ENCODE measurements at places on chromosomes 1 and 21.

- DNase-seq, result no peak
Observed at GRCh38 chr21:42931560-42932235, 6.3 kb upstream of the ERVH48-1 start.

- no peak for DNase-seq
Observed at GRCh38 chr21:44905728-44906090, 15.0 kb downstream of the ITGB2 start.

- peak; percentile 50 for DNase-seq
Observed at GRCh38 chr21:36589352-36589971, 109.5 kb upstream of the SIM2 start.

GRCh38 chr21:28215214-28215954, 777.3 kb downstream of the LTN1 start:
- peak; percentile 83 for DNase-seq

DNA sequence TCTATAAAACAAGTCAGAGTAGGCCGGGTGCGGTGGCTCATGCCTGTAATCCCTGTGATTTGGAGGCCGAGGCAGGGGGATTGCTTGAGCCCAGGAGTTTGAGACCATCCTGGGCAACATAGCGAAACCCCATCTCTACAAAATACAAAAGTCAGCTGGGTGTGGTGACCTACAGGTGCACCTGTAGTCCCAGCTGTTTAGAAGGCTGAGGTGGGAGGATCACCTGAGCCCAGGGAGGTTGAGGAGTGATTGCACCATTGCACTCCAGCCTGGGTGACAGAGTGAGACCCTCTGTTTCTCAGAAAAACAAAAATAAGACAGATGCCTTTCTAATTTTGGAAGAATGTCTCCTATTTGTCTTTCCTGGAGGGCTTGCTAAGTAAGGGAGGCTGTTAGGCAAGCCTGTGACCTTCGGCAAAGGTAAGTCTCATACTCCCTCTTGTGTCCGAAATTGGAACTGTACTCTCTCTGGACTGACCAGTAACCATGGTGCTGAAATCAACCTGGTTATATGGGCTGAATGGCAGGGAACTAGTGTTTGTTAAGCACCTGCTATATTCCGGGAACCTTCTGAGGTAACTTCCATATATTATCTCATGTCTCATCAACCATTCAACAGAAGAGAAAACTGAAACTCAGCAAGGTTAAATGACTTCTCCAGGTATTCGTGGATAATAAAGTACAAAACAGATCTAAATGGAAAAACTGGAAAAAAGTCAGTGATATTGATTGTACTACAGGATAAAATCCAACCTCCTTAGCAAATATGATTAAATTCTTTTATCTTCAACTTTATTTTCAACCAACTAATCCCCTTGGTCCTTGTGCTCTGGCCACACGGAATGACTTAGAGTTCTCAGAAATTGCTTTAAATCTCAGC, 11.8 kb upstream of the RAB3B start:
- peak; percentile 93 for DNase-seq

- no peak for DNase-seq
Observed at GRCh38 chr1:102872526-102872925, 235.8 kb downstream of the COL11A1 start.

- DNase-seq, result peak; percentile 1
Observed at GRCh38 chr21:21740207-21740606, 742.0 kb downstream of the NCAM2 start.

GRCh38 chr1:110337704-110338308, 1.4 kb upstream of the RBM15 start:
- peak; percentile 49 for DNase-seq

- peak; percentile 52 for DNase-seq
Observed at GRCh38 chr1:205458777-205459566, 3.1 kb upstream of the BLACAT1 start.

- no peak for DNase-seq
Observed at GRCh38 chr1:59006289-59006658, 222.4 kb upstream of the JUN start.

DNA sequence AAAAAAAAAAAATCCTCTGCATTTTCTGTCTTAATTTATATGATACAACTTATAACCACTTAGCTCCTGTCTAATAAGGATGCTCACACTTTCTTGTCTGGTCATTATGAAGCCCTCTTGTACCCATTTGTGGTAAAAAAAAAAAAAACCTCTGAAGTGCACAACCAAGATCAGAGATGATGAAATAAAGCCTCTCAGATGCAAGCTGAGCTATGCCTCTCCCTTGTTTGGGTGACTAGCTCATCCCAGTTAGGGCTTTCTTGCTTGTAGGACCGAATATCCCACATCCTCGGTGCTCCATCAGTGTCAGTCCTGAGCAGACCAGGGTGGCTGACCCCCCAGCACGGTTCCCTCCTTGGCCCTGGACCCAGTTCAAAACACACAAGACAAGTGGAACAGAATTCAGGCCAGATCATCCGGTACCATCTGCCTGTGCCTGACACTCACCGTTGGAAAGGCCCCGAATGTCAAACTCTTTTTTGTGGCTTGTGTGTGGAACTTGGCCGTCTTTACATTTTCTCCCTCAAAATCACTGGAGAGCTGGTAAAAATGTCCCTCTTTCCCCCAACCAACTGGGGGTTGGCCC, 6.3 kb upstream of the SELENON start:
- DNase-seq, result no peak

DNA sequence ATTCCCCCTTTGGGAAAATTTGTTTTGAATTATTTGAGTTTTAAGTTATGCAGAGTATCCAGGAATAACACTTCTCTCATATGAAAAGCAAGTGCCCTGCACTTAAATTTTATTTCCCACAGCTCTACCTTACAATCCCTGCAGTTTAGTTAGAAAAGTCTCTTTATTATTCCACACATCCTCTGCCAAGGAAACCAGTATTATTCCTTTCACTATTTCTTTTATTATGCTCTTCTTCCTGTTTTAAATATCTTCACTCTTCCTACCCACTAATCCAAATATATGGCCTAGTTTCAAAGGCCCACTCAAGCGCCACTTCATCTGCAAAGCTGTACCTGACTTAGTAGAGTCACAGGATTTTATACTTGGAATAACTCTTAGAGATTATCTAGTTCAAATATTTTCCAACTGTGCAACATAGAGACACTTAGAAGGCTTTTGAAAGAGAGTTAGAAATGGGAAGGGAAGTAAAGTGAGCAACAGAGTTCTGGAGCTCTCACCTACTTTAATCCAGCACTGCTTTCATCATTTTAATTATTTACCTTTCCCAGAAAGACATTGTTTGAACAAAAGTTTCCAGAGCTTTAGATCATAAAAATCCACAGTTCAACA, 97.2 kb upstream of the LYPLAL1 start:
- no peak for DNase-seq

DNA sequence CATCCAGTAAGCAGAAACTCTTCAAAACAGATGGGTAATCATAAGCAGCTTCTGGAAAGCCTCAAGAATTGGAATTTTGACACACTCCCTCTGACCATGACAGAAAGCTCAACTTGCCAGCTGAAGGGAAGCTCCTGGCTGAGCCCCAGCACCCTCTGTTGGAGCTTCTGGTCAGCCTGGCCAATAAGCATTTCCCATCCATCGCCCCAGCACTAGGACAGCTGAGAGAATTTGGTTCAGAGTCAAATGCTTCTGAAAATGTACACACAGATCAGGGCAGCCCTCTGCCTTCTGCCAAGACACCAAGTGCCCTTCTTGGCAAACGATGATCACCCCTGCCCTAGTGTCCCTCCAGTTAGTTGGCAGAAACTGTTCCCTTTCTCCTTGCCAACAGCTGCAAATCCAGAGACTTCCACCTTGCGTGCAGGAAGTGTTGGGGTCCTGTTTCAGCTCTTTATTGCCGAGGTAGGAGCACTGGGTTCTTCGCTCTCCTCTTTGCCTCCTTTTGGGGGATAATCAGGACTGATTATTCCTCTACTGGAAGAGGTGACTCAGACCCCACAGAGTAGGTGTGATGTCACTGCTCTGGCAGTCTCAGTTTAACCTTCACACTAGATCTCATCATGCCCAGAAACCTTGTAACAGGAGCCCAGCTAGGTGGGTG, 11.9 kb downstream of the PIGV start:
- DNase-seq, result peak; percentile 79

GRCh38 chr1:42003433-42003832, 84.7 kb upstream of the HIVEP3 start:
- DNase-seq, result no peak

DNA sequence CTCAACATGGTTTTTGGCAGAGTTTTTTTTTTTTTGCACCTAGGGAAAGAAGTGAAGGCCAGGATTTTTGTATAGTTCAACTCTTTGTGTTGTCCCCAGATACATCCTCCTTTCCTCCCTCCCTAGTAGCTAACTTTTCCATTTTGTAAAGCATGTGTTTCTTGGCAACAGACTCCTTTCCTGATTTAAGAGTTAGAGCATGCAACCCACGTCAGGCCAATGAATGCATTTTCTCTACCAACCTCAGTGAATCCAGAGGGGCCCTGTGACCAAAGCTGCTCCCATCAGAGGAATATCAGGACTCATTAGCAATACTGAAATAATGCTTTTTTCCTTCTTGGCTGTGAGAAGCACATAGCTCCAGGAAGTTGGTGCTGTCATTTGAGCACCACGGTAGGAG, 287.2 kb downstream of the LMO4 start:
- no peak for DNase-seq

DNA sequence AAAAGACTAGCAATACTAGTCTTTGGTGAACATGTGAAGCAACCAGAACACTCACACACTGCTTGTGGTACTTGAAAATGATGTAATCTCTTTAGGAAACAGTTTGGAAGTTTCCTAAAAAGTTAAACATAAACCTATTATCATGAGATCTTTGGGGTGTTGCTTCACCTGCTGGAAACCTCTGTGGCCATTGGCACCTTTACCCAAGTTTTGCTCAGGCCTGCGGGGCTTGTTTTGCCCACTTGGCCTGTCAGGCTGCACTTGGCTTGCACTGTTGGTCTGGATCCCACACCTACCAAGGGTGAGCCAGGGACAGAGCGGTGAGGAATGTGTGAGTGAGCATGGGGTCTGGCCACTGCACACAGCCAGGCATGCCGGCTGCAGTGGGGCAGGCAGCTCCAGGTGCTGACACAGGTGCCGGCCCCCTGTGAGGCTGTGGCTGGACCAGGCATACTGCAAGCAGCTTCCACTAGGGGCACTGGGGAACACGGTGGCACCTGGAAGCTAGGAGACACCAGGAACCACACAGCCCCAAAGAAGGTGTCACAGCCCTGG, 14.4 kb upstream of the FNBP1L start:
- DNase-seq, result peak; percentile 17

DNA sequence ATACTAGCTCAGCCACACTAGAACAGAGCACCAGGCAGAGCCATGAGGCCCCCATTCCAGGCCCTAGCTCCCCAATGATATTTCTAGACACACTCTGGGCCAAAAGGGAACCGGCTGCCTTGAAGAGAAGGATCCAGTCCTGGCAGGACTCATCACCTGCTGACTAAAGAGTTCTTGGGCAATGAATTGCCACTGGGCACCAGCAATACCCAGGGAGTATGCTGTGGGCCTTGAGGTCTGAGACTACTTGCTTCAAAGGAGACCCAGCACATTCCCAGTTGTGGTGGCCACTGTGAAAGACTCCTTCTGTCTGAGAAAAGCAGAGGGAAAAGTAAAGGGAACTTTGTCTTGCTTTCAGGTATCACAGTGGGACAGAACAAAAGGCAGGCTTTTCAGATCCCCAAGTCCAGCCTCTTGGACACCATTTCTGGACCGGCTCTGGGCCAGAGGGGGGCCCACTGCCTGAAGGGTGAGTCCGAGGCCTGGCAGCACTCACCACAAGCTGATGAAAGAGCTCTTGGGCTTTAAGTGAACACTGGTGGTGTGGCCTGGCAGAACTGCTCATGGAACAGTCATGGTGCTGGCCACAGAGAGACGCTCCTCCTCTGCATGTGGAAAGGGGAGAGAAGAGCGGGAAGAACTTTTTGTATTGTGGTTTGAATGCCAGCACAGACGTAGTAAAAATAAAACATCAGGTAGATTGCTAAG, 72.5 kb downstream of the CDC42BPA start:
- no peak for DNase-seq

- DNase-seq, result no peak
Observed at GRCh38 chr1:204286315-204286714, 72.5 kb upstream of the GOLT1A start.

- DNase-seq, result no peak
Observed at GRCh38 chr1:155352631-155353030, 31.9 kb downstream of the RUSC1 start.

DNA sequence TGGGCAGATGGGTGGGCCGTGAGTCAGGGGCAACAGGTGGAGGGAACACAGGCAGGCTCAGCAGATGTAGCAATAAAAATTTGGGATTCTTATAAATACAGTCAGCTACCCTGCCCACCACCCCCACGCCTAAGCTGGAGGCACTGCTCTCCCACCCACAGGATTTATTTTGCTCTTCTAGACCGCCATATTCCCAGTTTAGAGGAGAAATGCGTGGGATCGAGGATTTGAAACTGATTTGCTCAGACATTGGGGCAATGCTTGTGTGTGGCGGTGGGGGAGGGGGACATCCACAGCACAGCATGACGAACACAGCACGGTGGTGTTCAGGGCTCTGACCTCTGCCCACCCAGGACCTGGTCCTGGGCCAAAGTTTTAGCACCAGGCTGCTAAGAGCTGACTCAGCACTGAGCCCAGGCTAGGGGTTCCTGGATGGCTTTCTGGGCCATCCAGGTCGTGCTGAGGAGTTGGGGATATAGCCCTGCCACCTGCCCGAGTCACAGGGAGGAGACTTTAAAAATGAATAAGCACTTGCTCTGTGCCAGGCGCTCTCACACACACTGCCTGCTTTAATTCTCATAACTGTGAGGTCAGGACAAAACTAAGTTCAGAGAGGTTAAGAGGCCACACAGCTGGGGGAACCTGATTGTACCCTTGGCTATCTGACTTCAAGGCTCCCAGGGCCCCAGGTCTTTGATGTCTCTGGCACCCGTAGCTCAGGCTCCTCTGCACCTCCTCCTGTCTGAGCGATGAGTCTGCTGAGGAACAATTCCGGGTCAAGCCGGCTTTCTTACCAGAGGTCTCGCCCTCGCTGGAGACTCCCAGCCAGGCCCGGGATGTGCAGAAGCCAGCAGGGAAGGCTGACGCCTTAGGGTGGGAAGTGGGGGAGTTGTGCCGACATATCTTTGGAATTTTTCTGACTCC, 29.4 kb upstream of the CSF1 start:
- no peak for DNase-seq

DNA sequence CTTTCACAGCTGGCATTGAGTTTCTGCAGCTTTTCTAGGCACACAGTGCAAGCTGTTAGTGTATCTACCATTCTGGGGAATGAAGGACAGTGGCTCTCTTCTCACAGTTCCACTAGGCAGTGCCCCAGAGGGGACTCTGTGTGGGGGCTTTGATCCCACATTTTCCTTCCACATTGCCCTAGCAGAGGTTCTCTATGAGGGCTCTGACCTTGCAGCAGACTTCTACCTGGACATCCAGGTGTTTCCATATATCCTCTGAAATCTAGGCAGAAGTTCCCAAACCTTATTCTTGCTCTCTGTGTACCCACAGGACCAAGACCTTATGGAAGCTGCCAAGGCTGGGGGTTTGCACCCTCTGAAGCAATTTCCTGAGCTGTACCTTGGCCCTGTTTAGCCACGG, 2.4 kb upstream of the IFI44 start:
- no peak for DNase-seq
